A549 treated with AZD2906 at 1 μM for 4 hours (cell line): ENCODE measurements at places on chromosomes 12 and 14. TPM values are rescaled to one million over a fixed set of nuclear protein-coding genes. Genes with fewer than 3 reads are reported as not detected.

Gene BDKRB2
- 0.82 to 1.0 TPM (median 0.88 TPM) in 5 replicates for total RNA-seq

Gene PMCH
- total RNA-seq = not detected in 5 replicates

Gene KRT71
- 0.02 to 0.09 TPM (median 0.05 TPM) in 3 of 5 replicates, not detected in the others for total RNA-seq

Gene CAPZA3
- not detected in 5 replicates for total RNA-seq

Gene SPX
- total RNA-seq = 3.9 to 4.5 TPM (median 4.1 TPM) in 5 replicates

Gene TEX22
- 0.10 to 0.20 TPM (median 0.14 TPM) in 5 replicates for total RNA-seq

Gene NUAK1
- 5.0 to 5.7 TPM (median 5.2 TPM) in 5 replicates for total RNA-seq

Gene TTC9
- 3.0 to 3.8 TPM (median 3.2 TPM) in 5 replicates for total RNA-seq

Gene RPL10L
- not detected in 5 replicates for total RNA-seq

Gene PPP1R1A
- 0.13 to 0.28 TPM (median 0.19 TPM) in 5 replicates for total RNA-seq

Gene WNT1
- total RNA-seq = 0.09 to 0.17 TPM (median 0.13 TPM) in 5 replicates

Gene LRTM2
- 0.02 to 0.09 TPM (median 0.05 TPM) in 4 of 5 replicates, not detected in the other for total RNA-seq

Gene ITGB7
- 0.22 to 0.46 TPM (median 0.36 TPM) in 5 replicates for total RNA-seq

Gene PPP1R3E
- 2.6 to 3.7 TPM (median 2.8 TPM) in 5 replicates for total RNA-seq

Gene P2RX2
- not detected in 5 replicates for total RNA-seq

Gene FGF23
- total RNA-seq = not detected in 5 replicates

Gene IAPP
- not detected in 5 replicates for total RNA-seq

Gene SERPINA9
- 0.07 to 0.09 TPM in 2 of 5 replicates, not detected in the others for total RNA-seq

Gene INHBE
- total RNA-seq = 0.05 to 0.09 TPM (median 0.06 TPM) in 3 of 5 replicates, not detected in the others

Gene KRT79
- total RNA-seq = 0.05 to 0.10 TPM (median 0.07 TPM) in 4 of 5 replicates, not detected in the other

Gene PSMA6
- total RNA-seq = 268 to 316 TPM (median 276 TPM) in 5 replicates

Gene KRT3
- total RNA-seq = 0.03 to 0.06 TPM in 2 of 5 replicates, not detected in the others

Gene ACTR6
- 16.9 to 32.7 TPM (median 21.2 TPM) in 5 replicates for total RNA-seq

Gene CLEC2A
- not detected in 5 replicates for total RNA-seq

Gene DCN
- 0.08 to 0.22 TPM (median 0.11 TPM) in 3 of 5 replicates, not detected in the others for total RNA-seq

Gene SPTB
- total RNA-seq = 1.4 to 1.7 TPM (median 1.5 TPM) in 5 replicates

Gene RERGL
- not detected in 5 replicates for total RNA-seq

Gene MYG1
- 67.4 to 95.0 TPM (median 90.4 TPM) in 5 replicates for total RNA-seq

Gene RDH11
- total RNA-seq = 50.5 to 58.3 TPM (median 52.3 TPM) in 5 replicates

Gene SCNN1A
- 23.1 to 30.7 TPM (median 28.9 TPM) in 5 replicates for total RNA-seq

Gene EPS8
- total RNA-seq = 44.2 to 58.1 TPM (median 51.8 TPM) in 5 replicates

Gene PROX2
- not detected in 5 replicates for total RNA-seq

Gene STYK1
- total RNA-seq = 0.16 to 0.28 TPM (median 0.18 TPM) in 5 replicates

Gene KRT83
- 3.3 to 6.3 TPM (median 5.5 TPM) in 5 replicates for total RNA-seq

Gene PPP2R3C
- 24.7 to 27.7 TPM (median 25.4 TPM) in 5 replicates for total RNA-seq

Gene NOVA1
- total RNA-seq = 3.4 to 4.7 TPM (median 3.9 TPM) in 5 replicates

Gene SSPN
- total RNA-seq = 0.25 to 0.73 TPM (median 0.38 TPM) in 5 replicates

Gene ITPR2
- total RNA-seq = 1.3 to 3.0 TPM (median 2.2 TPM) in 5 replicates

Gene ADCY4
- total RNA-seq = not detected in 5 replicates

Gene IL23A
- 0.31 to 0.52 TPM (median 0.38 TPM) in 5 replicates for total RNA-seq

Gene ALDH1L2
- 2.5 to 4.0 TPM (median 3.5 TPM) in 5 replicates for total RNA-seq

Gene C12orf54
- not detected in 5 replicates for total RNA-seq

Gene TAS2R43
- total RNA-seq = not detected in 5 replicates

Gene UBC
- total RNA-seq = 1,366 to 1,680 TPM (median 1,470 TPM) in 5 replicates

Gene SLC25A21
- 0.68 to 1.2 TPM (median 0.87 TPM) in 5 replicates for total RNA-seq

Gene SMCO2
- 0.09 to 0.18 TPM (median 0.10 TPM) in 3 of 5 replicates, not detected in the others for total RNA-seq

Gene SLC38A4
- total RNA-seq = 0.12 to 0.54 TPM (median 0.13 TPM) in 5 replicates

Gene SYCP3
- total RNA-seq = 0.10 to 0.13 TPM (median 0.13 TPM) in 3 of 5 replicates, not detected in the others

Gene YY1
- 62.4 to 68.7 TPM (median 66.8 TPM) in 5 replicates for total RNA-seq

Gene GDF3
- not detected in 5 replicates for total RNA-seq

Gene PTPRR
- total RNA-seq = 0.09 to 0.33 TPM (median 0.17 TPM) in 5 replicates

Gene TAS2R8
- not detected in 5 replicates for total RNA-seq

Gene PPM1H
- 6.2 to 9.5 TPM (median 6.7 TPM) in 5 replicates for total RNA-seq

Gene WNT5B
- 2.4 to 3.4 TPM (median 2.6 TPM) in 5 replicates for total RNA-seq

Gene SLC25A47
- not detected in 5 replicates for total RNA-seq
